ENCODE measurements at places on chromosomes 4 and X.

DNA sequence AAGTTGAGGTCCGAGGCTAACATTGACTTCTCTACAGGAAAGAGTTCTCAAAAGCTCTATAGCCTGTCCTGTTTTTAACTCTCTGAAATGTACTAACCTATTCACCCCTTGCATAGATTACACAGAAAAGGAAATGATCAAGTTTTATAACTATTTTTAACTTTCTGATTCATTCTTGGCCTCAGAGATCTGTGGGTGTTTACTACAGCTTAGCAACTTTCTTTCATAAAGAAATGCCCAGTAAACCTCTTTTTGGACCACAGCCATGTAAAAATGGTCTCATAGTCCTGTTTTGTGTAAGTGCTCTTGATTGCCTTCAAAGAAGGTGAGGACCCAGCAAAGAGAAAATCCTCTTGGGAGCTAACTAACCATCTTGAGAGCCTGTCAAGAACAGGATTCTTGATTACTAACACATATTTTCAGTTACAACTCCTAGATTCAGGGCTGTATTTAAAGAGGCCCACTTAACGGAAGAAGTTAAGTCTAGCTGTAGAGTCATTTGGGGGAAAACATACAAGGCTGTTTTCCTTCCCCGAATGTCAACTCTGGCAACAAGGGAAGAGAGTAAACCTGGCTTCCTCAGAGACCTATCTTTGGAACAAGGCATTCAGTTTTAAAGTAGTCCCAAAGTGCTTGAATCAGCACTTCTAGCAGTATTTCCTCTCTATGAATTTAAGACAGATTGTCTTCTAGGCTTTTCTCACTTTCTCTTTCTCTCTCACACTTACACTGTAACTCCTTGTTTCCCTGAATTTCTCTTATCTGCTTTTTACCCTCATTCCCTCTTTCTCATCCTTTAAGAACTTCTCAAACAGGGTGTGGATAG, 78.2 kb downstream of the IL21 start:
- no peak for DNase-seq

DNA sequence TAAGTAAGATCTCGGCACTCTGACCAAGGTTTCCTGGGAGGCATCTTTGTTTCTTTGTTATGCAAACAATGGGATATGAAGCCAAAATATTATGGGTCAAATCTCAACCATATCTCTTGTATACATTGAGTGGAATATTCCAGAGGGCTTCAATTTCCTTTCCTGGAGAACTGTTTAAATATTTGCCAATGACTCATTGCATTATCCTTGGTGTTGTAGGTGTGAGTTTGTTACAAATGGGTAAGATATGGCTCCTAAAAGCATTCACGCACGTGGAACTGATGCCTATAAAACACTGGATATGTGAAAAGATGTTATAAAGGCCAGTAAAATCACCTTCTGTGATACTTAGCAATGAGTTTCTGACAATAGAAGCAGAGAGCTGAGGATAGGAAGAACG, 150.5 kb upstream of the WDR1 start:
- DNase-seq: no peak

GRCh38 chr4:78417603-78418002, 134.0 kb upstream of the ANXA3 start:
- DNase-seq: no peak

DNA sequence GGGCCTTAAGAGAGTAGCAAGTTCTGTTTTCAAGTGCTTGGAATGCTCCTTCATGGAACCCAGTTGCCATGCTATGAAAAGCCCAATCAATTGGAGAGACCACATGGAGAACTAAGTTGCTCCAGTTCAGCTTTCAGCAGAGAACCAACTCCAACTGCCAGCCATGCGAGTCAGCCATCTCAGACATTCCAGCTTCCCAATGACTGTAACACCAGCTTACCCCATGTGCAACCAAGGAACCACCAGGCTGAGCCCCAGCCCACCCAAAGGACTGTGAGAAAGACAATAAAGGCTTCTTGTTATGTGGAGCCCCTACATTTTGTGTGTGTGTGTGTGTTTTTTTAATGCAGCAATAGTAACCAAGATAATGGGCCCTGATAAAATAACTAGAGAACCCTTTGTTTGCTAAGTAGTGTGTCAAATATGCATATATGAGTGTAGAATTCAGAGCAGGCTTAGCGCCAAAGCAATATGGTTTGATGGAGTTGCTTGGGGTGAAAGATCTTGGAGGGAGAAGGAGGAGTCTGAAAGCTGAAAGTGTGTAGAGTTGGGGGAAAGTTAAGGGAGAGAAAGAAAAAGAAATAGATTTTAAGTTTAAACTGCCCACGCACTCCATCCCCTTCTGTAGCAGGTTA, 35.0 kb upstream of the CCKAR start:
- no peak for DNase-seq

DNA sequence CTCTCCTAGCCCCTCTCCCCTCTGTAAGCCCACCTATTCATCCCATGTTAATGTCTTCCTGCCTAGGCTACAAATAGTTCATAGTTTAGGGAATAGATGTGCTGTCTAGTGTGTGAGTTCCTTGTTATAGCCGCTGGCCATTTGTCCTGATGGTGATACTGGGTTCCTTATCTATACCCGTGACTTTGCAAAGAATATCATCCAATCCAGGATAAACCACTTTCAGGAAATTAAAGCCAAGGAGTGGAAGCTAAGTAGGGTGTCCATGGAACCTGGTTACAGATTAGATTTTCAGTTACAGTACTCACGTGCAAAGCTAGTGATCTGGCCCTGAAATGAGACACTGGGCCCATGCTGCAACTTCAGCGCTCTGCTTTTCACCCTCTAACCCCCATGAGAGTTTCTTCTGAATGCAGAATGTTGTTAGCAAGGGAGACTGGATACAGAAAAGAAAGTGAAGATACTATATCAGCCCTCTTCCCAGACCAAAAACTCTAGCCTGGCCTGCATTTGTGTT, 111.4 kb downstream of the TMEM164 start:
- no peak for DNase-seq

GRCh38 chr4:52076731-52077130, 25.6 kb downstream of the SPATA18 start:
- DNase-seq: no peak

GRCh38 chrX:43175434-43175833, 397.5 kb upstream of the PPP1R2C start:
- DNase-seq: no peak

DNA sequence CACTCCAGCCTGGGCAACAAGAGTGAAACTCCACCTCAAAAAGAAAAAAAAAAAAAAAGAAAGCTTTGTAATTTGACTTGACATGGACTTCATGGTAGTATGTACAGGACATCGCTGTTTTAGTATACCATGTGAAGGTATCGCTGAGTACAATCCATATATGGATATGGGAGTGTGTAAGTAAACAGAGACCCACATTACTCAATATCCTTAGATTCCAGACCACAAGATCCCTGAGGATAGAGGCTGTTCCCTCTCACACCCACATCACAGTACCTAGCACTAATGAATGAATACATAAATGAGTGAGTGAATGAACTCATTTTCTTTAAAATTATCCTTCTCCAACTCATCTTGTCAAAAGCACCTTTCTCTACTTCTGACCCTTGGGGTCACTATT, 8.4 kb upstream of the RPS3A start:
- no peak for DNase-seq

DNA sequence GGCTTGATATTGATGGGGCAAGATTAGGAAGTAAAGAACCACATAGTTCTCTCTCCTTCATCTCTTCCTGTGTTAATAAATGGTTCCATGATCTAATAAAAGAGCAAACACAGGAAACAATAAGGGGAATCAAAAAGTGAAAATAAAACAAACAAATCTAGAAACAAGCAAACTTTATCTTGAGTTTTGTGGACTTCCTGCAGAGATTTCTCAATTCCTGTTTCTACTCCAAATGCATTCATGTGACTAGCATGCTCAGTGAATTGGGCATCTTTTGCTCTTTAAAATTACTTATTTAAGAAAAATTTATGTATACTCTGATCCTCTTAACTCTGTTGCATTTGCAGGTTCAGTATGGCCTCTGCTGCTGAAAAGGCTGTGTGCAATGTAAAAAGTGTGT, 682.0 kb downstream of the KCTD8 start:
- DNase-seq: no peak

DNA sequence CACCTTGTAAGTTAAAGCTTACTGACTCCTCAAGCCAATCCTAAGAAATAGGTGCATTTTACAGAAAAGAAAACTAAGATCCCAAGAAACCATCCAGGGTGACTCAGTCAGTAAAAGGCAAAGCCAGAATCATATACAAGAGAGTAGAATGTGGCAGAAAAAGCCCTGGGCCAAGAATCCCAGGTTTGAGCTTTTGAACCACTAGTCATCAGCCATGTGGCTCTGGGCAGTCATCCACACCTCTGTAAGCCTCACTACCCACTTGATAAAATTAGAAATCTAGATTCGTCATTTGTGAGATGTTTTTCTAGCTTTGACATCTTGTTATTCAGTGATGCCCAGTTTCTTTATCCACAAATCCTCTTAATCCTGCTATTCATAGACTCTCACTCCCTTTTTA, 122.2 kb upstream of the PDE5A start:
- DNase-seq: no peak

- DNase-seq: peak; percentile 73
Measured at GRCh38 chr4:6674500-6675149, 19.1 kb upstream of the S100P start.

DNA sequence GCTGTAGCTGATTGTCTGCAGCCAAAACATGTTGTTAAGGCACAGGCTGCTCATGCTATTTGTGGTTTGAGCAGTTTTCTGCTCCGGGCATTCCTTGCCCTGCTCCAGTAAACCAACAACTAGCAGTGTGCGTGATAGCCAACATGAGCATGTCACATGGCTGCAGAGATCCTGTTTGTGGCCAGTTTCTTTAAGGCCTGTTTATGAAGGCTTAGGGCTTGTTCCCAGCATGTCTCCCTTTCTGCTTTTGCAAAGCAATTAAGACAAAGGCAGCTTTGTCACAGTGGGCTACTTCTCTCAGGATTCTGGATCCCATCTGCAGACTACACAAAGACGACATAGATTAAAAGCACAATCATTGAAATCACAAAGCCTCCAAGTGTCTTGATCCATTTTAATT, 160.5 kb downstream of the ZNF518B start:
- no peak for DNase-seq

DNA sequence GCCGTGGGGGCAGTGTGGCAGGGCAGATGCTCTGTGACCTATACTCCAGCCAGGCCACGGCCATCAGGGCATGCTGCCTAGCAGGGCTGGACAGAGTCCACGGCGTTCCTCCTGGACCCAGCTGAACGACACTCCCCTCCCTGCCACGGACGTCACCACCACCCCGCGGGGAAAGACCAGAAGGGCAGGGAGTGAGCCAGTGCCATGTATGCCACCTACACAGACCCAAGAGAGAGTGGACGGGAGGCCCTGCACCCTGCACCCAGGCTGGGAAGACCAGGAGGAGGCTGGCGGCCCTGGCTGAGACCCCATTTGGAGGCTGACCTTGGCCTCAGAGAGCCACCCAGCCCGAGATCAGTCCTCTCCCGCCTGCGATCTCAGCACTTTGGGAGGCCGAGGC, 101.9 kb downstream of the FAM53A start:
- DNase-seq: no peak

DNA sequence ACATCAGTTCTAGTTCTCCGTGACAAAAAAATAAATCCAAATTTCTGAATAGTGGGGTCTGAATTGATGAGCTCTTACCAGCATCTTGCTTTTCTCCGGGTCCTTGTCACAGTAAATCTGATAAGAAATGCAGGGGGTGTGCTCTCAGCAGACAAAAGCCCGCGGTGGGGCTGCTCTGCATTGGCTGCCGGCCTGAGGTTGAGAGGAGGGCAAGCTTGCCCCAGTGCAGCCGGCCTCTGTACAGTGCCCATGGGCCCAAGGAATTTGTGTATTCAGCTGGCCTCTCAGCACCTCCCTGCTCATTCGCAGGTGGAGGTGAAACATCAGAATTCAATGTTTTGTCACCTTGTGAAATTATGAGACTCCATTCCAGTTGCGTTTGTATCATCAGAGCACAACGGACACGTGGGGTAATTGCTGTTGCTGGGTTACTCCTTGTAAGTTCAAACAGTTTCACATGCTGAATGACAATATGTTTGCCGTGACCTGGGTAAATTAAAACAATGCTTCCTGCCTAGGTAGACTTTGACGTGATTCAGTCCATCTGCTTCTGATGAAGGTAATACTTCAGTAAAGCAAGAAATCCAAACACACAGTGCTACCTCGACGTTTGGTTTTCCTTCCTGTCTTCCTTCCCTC, 596.4 kb downstream of the MID1IP1 start:
- no peak for DNase-seq

DNA sequence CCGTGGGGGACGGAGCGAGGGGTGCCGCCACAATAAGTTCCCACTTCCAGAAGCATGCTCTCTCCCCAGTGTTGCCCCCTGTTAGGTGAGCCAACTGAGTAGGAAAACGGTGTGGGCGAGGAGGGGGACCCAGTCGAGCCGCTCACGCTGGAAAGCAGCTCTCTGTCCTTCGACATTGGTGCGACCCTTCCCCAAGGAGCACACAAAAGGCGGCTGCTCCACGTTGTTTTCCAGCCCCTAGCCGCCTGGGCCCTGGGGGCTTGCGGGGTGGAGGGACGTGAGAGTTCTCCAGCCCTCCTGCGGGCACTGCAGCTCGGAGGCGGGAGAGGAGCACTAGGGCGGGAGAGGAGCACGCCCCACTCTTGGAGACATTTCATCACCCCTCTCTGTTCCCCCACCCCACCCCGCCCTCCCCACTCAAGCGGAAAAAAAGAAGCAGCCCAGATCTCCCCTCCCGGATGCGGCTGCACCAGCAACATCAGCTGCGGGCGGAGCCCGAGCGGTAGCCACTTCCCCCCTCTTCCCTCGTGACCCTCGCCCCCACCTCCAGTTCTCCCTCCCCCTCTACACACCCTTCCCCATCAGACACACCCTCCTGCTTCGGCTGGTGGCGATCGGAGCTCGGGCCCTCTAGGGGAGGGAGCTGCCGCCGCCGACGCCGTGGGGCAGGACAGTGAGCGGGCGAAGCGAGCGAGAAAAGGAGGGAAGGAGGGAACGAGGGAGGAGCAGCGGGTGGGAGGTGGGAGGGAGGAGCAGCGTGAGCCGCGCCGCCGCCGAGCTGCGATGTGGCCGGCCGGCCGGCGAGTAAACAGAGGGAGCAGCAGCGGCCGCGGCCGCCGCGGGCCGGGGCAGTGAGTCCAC, at the start of gene DOCK11:
Gene DOCK11, plus strand, starts transcription at position 755 of the 861 bp plus-strand sequence. CDS start 157 bp downstream, outside the sequence.
- peak; percentile 75 for DNase-seq

DNA sequence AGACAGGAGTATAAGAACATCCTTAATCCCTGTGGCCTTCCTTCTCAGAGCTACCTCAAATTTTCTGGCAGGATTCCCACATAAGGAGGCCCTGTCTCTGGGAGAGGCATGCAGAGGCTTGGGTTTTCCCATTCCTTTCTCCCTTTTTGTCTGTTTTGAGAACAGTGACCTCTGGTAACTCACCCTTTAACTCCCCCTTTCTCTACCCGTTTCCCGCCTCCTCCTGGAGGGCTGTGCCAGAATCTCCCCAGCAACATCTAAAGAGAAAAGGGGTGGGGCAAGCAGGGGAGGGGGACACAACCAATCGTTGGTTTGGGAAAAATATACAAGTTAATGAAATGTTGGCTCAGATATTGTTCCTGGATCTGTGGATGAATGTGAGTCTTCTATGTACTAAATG, 303.7 kb upstream of the IRS4 start:
- no peak for DNase-seq
